ENCODE measurements at places on chromosomes 7 and 10.

GRCh38 chr7:1112109-1112508 lies 24.2 kb downstream of the GPER1 start:
- no peak for DNase-seq

- no peak for DNase-seq
Observed at GRCh38 chr7:82965088-82966036, 197.3 kb downstream of the PCLO start.

GRCh38 chr7:117750612-117751563 lies 122.4 kb downstream of the CTTNBP2 start:
- no peak for DNase-seq

DNA sequence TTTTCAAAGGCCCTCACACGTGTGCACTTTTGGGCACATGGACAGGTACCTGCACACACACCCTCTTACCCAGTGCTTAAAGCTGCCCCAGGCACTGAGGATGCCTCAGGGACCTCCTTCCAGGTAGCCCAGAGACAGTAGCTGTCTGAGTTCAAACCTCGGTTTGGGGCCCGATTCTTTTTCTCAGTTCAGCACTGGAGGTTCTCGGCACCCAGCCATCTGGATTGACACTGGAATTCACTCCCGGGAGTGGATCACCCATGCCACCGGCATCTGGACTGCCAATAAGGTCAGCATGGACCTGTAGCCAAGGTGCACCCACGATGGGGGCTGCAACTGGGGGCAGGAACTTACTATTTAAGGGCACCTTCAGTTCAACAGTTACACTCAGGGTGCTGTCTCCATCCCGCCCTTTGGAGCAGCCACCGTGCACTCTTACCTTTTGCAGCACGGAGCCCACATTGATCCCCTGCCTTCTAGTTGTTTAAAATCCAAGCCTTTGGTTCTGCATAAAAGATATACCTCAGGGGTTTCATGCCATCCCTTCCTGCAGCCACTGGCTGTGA lies 17.7 kb downstream of the CPA5 start:
- no peak for DNase-seq

GRCh38 chr10:104328896-104329710 lies 9.2 kb downstream of the ITPRIP start:
- DNase-seq, result peak; percentile 58

DNA sequence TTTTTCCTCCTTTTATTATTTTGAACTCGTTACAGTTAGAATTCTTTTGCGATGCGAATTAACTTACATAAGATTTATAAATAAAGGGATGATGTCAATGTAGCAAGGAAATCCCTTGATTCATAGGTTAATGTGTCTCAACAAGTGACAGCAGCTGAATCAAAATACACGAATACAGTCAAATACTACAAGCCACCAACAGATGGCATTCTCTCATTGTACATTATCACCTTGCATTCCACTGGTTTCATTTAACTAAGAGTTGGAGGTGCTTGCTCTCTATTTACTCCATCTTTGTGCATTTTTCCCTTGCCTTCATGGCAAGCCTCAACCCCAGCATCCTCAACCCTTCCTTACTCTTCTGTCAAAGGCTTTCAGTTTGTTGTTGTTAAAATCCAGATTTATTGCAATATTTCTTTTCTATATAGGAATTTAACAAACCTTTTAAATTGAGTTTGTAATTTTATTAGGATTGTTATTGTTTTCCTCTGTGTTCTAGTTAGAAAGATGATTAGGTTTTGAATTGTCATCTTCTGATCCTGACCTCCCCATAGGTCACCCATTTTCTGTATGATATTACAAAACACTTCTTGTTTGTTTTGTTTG lies 78.3 kb downstream of the SLC25A40 start:
- DNase-seq, result no peak

GRCh38 chr7:107560898-107561516 lies 2.7 kb downstream of the COG5 start:
- no peak for DNase-seq

GRCh38 chr7:80896906-80897598 lies 21.8 kb downstream of the SEMA3C start:
- DNase-seq, result no peak

- peak; percentile 23 for DNase-seq
Observed at GRCh38 chr7:98372993-98373392, 27.9 kb downstream of the BAIAP2L1 start.

DNA sequence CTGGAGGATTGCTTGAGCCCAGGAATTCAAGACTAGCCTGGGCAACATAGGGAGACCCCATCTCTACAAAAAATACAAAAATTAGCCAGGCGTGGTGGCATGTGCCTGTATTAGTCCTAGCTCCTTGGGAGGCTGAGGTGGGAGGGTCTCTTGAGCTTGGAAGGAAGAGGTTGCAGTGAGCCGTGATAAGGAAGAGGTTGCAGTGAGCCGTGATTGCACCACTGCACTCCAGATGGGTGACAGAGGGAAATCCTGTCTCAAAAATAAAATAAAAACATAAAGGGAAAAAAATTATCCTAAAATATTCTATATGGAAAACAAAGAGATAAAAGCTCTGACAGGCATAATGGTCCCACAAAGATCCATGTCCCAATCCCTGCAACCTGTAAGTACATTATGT lies 87.9 kb upstream of the KAT6B start:
- DNase-seq, result no peak

DNA sequence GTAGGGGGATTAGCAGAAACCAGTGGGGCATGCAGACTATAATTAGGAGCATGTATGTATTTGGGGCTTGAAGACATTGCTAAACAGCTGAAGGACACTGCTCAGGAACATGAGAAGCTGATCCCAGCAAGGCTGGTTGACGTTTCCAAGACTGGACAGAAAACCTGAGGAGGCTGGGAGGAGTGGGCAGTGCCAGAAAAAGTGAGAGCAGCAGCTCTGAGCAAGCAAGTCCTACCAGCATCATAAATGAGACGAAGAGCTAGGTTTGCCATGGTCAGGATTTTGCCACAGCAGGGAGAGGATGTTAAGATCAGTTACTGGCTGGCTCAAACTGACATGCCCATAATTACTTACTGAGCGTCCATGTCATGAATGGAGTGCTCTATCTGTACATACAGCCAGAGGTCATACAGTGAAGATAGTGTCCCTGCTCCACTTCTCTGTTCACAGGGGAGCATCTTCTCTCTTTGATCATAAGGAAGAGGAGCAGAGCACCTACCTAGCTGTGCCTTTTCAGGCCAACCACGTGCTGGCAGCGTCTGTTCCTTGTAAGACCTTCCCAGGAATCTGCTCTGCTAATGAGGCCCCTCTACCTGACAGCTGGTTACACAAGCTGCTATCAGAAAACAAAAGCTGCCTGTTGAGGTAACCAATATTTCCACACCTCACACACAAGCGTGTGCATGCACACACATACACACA lies 44.7 kb downstream of the PDE1C start:
- DNase-seq, result no peak

DNA sequence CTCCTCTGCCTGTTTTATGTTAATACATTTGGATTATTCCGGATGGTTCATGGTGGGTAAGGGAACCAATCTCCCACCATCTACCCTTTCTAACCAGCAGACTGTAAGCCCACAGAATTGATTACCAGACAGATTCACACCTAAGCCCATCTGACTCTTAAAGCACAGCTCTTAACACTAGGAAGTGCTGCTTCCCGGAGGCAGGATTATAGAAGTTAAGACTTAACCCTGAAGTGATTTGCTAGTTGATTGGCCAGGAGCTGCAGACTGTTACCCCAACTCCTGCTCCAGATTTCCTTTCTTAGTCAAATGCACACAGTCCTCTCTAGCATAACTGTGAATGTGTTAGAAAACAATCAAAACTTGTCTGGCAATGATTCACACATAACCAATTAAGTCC lies 221.7 kb downstream of the CDK14 start:
- no peak for DNase-seq

DNA sequence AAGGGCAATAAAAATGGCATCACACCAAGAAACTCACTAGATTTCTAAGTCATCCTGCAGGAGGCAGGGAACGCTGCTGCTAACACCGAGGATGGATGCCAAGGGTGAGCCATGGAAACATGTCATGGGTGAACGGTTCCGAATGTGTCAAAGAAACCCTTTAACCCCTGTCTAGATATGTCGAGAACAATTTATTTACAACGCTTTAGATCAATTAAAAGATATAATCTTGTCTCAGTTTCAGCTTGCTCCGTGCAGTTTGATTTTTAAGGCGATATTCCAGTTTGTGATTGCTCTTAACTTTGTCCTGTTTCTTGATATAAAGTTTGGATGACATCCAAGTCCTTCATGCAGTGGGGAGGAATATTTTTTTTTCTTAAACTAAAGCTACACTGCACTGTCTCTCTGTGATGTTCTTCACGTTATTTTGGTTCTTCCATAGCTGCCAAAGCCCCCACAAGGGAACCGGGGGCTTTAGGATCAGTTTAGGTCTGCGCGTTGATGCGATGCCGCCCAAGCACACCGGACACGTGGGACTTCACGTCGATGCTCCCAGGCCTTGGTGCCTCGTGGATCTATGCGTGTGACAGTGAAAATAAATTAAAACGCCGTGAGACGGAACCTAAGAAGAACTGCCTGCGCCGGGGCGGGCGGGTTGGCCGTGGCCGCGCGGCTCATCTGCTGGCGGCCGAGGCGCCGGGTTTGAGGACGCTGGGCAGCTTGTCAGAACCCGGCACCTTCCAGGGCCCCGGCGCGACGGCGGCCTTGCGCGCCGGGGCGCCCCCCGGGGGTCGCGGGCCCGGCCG lies 220.3 kb downstream of the PHTF2 start:
- no peak for DNase-seq

DNA sequence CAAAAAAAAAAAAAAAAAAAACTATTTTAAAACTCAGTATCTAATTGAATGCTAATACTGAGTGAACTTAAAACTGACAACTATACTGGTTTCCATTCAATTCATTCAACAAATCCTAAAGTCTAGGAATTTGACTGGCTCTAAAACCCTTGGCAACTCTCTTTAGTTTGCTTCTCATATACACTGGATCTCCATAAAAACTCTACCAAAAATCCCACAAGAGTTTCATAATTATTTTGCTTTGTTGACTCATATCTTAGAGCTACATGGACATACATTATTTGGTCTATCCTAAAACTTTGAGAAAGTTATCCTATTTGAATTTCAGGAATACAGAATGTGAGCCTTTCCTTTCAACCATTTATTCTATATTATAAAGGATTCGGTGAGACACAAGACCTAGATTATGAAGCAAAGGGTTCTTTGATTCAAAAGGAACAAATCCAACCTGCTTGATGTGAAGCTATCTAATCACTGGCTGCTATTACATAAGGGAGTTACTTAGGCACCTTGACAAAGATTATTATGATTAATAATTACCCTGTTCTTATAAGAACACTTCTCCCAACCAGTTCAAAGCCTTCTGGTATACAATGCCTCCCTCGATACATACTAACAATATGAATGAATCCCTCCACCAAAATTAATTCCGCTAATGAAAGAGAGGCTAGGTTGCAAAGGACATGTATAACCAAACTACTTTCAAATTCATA lies 15.8 kb upstream of the KMT2E start:
- no peak for DNase-seq

- no peak for DNase-seq
Observed at GRCh38 chr10:26567351-26567721, 129.2 kb downstream of the APBB1IP start.

DNA sequence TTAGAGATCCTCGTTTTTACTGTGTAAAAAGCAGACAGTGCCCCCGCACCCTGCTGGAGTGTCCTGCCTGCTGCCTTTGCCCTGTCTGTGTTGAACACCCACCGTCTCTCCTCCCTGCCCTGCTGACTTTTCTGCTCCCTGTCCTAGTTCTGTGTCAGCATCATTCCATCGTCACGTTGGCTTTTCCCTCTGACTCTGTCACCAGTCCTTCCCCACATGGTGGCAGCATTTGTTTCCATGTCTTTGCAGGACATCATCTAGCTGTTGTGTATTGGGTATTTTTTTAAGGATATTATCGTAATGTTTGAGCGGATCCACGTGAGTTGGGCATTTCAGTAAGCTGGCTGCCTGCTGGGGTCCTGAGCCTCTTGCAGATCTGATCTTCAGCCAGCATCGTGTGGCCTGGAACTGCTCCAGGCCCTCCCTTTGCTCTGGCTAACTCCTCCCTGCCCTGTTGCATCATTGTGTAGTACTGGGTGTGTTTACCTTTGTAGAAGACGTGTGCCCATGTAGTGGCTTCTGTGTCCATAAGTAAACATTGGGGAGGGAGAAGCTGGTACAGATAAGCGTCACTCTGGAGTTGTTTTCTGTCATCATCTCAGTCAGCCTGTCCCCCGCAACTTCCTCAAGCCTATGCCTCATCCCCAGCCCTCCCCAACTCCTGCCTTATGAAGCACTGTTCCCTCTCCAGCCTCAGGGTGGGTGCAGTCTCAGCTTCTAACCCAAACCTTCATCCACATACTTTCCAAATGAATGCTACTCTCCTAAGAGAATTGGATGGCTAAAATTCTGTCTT lies 44.3 kb downstream of the TRRAP start:
- no peak for DNase-seq

GRCh38 chr7:90276033-90276728 lies 31.2 kb downstream of the CFAP69 start:
- no peak for DNase-seq

DNA sequence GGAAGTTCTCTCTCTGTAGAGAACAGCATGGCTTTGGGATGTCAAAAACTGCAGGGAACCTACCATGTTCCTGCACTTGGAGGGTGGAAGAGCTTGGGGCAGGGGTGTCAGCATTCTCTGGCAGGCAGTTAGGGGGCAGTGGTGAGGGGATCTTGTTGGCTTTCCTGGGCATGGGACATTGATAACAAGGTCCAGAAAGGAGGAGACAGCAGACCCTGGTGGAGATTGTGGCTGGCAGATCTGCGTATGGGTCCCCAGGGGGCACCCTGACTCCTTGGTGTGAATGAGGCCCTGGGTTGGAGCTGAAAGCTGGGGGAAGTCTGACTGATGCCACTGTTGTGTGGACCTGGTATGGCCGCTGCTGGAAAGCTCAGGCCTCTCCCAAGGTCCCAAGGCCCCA lies 22.9 kb upstream of the CAMK2B start:
- no peak for DNase-seq

- DNase-seq, result no peak
Observed at GRCh38 chr7:8037151-8037550, 68.6 kb downstream of the GLCCI1 start.

GRCh38 chr10:67815571-67816059 lies 22.4 kb downstream of the DNAJC12 start:
- no peak for DNase-seq

Data from hippocampal formation (tissue), 2 donors.